CD4-positive, alpha-beta T cell treated with Interleukin-21 for 1 hour (primary cell): ENCODE measurements at places on chromosomes 4 and X.

DNA sequence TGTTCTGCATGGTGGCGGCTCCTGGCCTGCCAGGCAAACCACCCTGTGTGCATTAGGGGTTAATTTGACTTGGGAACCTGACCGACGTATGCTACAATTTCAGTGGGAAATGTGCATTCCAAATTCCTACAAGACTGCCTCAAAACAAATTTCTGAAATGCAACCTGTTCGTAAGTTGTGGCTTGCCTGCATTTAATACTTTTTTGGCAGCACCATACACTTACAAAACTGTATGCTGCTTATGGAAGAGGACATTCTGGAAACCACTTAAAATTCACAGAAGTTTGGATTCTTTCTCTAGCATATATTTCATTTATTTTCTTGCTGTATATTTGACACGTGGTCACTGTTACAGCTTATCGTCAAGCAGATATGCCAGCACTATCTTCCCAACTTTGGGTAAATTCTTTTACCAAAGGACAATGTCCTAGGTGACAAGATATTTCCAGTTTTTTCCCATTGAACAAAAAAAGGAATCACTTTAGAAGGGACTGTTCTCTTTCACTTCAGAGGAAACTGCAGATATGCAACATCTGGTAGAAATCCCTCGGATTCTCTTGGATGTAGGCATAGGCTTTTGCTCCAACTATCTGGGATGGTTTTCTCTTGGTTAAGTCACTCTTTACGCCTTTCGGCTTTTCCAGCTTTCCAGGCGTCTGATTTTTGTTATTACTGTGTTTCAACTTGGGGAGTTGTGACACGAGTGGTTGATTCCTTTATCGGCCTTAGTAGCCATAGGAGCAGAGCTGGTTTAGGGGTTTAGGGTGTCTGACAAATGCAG, 9.7 kb upstream of the TENM3 start:
- no peak for DNase-seq

- no peak for DNase-seq
Observed at GRCh38 chr4:94534401-94535312, 82.9 kb downstream of the PDLIM5 start.

GRCh38 chrX:3134316-3134945, 93.2 kb downstream of the ARSF start:
- no peak for DNase-seq

GRCh38 chr4:158255727-158256324, 45.5 kb downstream of the TMEM144 start:
- DNase-seq = no peak
